Fibroblast of skin of scalp (primary cell): ENCODE measurements at places on chromosomes 12 and 14.
A peak's percentile ranks its signal among the peaks of the same experiment; 100 is the strongest.

- DNase-seq = no peak
Observed at GRCh38 chr12:69204191-69204590, 35.2 kb upstream of the CPSF6 start.

DNA sequence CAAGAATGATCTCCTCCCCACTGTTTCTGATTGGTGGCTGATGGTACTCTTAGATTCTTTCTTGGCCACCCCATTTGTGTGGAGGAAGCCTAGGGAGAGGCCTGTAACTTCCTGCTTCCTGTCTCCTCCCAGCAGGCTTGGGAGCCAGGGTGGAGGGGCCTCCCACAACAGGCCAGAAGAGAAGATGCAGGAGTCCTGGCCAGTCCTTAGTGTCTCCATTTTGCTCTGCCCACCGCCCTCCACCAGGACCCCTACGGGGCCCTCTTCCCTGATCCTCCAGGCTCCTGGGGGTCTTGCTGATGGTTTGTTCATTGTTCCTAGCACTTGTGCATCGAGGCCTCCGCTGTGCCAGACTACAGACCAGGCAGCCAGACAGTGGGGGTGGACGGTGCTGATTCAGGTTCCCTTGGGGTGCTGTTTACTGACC is 6.8 kb downstream of the TSPAN9 start:
- DNase-seq = no peak

DNA sequence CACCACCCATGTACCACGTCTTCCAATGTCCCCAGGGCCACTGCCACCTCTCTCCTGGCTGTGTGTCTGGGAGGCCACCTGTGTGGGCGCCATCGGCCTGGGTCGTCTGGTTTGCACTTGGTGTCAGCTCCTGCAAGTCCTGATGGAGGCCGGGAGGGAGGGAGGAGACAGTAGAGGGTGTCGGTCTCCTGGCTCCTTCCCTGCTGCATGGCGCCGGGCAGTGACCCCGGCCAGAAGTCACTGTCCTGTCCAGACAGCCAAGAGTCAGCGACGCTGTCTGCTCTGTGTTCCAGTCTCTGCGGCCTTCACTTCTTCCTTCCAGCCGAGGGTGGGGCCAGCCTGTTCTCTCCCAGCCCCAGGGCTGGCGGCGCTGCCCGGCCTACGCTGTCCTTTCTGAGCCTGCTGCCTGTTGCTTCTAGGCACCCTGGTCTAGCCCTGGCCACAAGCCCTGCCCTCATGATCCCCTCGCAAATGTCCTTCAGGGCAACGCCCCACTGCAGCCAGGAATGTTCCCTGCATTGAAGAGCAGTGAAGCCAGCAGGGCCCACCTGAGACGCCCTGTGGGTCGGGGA is 13.0 kb upstream of the LBHD2 start:
- DNase-seq = no peak

- peak; percentile 76 for DNase-seq
Observed at GRCh38 chr12:80509781-80510556, 65.9 kb downstream of the PTPRQ start.

GRCh38 chr14:22533057-22533704 is 55.8 kb downstream of the DAD1 start:
- DNase-seq = no peak

GRCh38 chr12:110694330-110694901 is 5.5 kb upstream of the HVCN1 start:
- DNase-seq = no peak

- DNase-seq = no peak
Observed at GRCh38 chr12:98345308-98345876, 170.0 kb upstream of the TMPO start.

DNA sequence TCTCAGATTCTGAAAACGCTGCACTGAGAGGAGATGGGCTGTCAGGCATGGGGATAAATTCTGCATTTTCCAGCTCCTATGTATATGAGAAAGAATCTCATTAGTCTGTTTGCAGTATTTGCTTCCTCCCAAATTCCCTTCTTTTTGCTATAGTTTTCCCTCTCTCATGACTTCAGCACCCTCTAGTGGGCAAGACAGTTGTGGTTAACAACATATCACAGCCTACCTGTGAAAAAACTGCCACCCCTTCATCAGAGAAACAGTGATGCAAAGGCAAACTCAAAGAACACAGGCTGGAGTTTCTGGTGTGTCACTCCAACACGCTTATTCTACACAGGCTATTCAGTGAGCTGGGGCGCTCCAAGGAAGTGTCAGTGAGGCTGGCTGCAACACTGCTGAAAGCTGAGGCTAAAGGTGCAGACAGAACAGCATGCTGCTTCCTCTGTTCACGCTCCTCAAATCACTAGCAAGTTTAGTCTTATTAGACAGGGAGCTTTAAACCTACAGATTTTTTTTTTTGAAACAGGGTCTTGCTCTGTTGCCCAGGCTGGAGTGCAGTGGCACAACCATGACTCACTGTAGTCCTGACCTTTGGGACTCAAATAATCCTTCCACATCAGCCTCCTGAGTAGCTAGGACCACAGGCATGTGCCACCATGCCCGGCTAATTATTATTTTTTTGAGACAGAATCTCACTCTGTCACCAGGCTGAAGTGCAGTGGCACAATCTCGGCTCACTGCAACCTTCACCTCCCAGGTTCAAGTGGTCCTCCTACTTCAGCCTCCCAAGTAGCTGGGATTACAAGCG is 19.3 kb downstream of the ZC2HC1C start:
- DNase-seq = peak; percentile 65

DNA sequence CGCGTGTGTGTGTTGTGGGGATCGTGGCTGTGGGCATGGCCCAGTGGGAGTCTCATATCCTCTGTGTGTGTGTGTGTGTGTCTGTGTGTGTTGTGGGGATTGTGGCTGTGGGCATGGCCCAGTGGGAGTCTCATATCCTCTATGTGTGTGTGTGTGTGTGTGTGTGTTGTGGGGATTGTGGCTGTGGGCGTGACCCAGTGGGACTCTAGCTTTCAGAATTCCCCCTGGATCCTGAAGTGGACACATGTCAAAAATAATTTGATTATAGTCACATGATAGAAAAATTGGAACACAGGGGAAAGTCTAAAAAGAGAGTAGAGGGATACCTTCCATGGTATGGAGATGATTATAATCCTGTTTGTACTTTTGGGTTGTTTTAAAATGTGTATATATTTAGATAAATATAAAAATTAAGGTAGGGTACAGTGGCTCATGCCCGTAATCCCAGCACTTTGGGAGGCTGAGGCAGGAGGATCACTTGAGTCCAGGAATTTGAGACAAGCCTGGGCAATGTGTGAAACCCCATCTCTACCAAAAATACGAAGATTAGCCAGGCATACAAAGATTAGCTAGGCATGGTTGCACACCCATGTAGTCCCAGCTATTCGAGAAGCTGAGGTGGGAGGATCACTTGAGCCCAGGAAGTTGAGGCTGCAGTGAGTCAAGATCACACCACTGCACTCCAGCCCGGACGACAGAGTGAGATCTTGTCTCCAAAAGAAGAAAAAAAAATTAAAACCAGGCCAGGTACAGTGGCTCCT is 11.0 kb downstream of the PAPLN start:
- no peak for DNase-seq

DNA sequence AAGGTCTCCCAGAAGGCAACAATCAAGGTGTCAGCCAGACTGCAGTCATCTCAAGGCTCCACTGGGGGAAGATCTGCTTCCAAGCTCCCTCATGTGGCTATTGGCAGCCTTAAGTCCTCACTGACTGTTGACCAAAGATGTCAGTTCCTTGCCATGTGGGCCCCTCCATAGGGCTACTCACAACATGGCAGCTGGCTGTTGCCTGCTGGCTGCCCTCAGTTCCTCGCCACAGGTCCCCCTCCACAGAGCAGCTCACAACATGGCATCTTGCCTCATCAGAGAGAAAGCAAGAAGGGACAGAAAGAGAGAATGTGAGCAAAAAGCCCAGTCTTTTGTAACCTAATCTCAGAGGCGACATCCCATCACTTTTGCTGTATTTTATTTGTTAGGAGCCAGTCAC is 34.4 kb upstream of the EGLN3 start:
- no peak for DNase-seq

DNA sequence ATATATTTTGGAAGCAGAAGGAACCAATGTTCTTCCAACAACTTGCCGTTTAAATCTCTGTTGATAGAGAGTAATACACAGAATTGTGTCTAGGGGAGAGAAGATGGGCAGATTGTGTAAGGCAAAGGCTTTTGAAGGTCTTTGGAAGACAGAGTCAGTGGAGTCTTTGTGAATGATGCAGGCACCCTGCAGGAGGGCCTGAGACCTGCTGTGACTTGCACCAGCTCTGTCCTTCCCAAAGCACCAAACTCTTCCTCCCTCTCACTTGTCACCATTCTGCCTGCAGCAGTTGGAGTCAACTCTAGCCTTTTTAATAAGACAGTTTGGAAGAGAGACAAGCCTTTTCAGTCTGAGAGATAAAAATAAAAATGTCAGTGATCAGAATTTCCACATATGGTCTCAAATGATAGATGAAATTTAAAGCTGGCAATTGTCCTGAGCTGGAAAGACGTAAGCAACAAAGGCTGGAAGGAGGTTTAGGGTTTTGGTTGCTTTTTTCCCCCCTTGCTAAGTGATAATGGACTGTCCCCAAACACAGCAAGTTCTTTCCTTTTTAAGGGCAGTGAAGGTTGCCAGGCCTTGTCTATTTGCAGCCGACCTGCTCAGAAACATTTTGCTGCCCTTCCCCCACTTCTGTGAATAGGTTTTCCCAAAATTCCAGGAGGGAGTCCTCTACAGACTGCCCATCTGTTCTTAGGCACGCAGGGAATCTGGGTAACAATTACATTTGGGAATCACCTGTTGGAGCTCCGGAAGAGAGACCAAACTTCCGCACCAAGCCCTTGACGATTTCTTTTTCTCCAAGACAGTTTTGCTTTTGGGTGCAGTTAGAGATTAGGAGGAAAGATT is 103.0 kb upstream of the NTF3 start:
- no peak for DNase-seq

- DNase-seq = no peak
Observed at GRCh38 chr14:81709681-81710080, 176.0 kb upstream of the SEL1L start.

DNA sequence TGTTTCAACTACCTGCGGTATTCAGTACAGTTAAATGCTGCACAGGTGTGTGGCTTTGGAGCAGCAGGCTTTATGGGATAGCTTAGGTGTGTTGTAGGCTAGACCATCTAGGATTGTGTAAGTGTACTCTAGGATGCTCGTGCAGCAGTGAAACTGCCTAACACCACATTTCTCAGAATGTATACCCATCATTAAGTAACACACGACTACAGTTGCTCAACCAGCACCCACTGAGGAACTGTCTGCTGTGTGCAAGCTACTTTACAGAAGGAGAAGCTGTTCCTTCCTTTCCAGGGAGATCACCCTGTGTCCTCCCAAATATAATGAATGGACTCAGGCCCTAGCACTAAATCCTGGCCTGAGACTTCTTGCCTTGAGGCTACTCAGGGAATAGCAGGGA is 94.8 kb downstream of the SLC24A4 start:
- no peak for DNase-seq

DNA sequence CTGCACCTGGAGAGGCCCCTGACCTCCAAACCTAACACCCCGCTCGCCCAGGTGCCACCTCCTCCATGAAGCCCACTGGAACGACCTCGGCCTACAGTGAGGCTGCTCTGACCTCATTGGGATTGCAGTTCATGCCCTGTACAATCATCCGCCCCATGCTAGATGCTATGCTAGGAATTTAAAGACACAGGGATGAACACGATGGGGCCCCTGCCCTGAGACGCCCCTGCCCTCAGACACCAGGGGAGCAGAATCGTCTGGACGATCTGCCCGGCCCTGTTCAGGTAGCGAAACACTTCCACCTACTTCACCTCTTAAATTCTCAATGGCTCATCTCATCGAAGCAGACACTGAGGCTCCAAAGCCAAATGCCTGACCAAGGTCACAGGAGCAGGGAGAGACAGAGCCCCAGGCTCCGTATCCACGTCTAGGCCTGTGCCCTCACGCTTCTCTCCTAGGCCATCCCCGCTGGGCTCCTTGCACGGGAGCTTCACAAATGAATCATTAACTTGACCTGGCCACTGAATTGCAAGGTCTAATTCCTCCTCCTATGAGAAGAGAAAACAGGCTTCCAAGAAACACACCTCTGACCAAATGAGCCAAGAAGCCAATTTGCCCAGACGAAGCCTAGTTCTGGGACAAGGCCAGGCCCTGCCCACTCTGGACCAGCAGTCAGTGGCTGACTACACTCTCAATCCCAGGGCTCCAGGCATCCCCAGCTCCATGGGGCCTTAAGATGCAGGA is 35.2 kb downstream of the SCARB1 start:
- DNase-seq = peak; percentile 58

GRCh38 chr12:19288603-19289244 is 150.6 kb upstream of the AEBP2 start:
- DNase-seq = peak; percentile 40

- DNase-seq = no peak
Observed at GRCh38 chr14:59310633-59311032, 122.2 kb downstream of the DAAM1 start.

- no peak for DNase-seq
Observed at GRCh38 chr12:48446161-48446776, 26.1 kb upstream of the ANP32D start.

DNA sequence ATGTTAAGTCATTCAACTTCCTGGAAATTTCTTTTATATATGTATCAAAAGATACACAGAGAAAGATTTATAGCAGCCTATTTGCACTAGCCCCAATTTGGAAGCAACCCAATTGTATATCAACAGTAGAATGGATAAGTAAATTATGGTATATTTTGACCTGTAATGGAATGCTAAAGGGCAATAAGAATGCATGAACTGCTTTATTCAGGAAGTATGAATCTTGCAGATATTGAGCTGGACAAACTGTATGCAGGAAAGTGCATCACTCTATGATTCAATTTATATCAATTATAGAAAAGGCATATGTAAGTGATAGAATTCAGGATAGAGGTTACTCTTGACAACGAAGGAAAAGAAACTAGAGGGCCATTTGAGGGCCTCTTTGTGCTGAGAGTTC is 913.1 kb upstream of the FBXO33 start:
- DNase-seq = no peak

GRCh38 chr14:39212693-39213092 is 21.0 kb upstream of the MIA2 start:
- no peak for DNase-seq

DNA sequence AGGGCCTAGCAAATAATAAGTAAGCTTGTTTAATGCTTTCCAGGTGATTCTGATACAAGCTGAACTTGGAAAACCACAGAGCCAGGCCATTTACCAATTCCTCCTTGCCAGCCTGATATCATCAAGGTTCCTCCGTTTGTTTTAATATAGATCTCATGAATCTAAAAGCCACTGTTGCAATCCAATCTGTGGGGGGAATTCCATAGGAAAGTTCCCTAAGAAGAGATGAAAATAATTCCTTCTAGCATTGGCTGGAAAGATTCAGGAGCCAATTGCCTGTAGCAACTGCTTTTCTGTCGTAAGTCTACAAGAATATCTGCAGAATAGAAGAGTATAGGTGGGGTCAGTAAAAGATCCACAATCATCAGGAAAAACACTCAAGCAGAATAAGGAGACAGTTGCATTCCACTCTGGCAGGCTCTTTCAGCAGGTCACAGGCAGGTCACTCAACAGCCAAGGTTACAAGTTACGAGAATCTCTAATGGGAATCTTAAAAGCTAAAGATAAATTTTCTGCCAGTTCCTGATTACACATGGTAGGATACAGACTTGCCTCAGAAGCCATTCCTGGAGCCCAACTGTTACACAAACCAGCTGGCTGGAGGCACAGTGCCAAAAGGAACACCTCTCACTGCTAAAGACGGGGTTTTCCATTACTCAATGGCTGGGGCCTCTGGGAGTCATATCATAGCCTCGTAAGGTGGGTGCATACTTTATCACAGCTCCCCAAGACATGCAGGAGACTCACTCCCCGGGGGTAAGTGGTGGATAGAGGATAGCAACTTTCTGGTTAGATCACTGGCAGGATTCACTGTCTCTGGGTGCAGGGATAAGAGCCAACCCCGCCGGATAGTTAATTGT is 43.6 kb downstream of the FGD6 start:
- DNase-seq = peak; percentile 50

- no peak for DNase-seq
Observed at GRCh38 chr14:21874167-21874566, 200.5 kb upstream of the OR4E1 start.
